HL-60 (cell line): ENCODE measurements at places on chromosomes 2 and 18.

DNA sequence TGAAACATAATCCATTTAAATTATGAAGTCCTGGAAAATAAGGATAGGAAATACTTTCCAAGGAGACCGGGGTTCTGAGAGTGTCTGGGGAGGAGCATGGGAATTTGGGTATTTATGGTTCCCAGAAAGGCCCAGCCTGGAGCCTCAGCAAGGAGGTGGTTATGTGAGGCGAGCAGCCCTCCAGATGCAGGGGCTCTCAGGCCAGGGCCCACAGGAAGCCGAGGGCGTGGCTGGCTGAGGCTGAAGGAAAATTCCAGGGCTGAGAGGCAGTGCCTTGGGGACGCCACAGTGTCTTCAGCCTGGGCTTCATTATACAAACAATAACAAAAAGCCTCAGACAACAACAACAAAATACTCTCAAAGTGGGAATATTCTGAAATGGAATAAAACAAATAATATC lies 86.9 kb upstream of the SERPINE2 start:
- no peak for DNase-seq

GRCh38 chr2:191013682-191013931 lies 364 bp downstream of the STAT1 start:
- DNase-seq, result no peak

GRCh38 chr2:30708491-30709290 lies 98.6 kb downstream of the CAPN13 start:
- DNase-seq, result no peak

DNA sequence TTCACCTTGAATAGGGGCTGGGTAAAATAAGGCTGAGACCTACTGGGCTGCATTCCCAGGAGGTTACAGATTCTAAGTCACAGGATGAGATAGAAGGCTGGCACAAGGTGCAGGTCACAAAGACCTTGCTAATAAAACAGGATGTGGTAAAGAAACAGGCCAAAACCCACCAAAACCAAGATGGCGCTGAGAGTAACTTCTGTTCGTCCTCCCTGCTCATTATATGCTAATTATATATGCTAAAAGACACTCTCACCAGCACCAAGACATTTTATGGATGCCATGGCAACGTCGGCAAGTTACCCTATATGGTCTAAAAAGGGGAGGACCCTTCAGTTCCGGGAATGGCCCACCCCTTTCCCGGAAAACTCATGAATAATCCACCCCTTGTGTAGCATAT lies 711.5 kb upstream of the KLHL29 start:
- no peak for DNase-seq

- DNase-seq, result no peak
Observed at GRCh38 chr18:79523206-79523735, 127.5 kb downstream of the NFATC1 start.

GRCh38 chr2:144583381-144583729 lies 63.4 kb upstream of the ZEB2 start:
- no peak for DNase-seq

DNA sequence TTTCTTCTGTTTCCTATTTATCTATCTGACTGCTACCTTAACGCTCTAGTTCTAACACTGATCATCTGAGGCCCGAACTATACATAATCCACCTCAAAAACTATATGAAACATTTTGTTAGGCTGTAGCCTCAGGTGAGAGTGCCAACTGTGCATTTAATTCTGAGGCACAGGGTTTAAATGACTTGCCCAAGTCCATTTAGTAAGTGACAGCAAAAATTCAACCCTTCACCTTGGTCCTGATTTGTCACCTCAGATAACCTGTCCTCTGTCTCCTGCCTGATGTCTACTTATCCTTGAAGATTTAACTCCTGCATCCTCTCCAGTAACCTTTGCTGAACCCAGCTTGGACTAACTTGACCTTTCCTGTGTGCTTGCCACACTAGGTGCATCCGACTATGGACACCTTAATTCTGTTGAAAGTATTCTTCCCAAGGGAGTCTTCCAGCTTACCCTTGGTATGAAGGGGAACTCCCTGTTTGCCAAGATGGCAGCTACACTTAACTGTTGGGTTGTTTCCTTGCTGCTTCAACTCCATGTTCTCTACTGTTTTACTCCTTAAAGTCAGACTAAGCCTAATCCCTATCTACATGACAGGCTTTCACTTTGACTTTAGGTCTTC lies 23.5 kb downstream of the CD302 start:
- no peak for DNase-seq

DNA sequence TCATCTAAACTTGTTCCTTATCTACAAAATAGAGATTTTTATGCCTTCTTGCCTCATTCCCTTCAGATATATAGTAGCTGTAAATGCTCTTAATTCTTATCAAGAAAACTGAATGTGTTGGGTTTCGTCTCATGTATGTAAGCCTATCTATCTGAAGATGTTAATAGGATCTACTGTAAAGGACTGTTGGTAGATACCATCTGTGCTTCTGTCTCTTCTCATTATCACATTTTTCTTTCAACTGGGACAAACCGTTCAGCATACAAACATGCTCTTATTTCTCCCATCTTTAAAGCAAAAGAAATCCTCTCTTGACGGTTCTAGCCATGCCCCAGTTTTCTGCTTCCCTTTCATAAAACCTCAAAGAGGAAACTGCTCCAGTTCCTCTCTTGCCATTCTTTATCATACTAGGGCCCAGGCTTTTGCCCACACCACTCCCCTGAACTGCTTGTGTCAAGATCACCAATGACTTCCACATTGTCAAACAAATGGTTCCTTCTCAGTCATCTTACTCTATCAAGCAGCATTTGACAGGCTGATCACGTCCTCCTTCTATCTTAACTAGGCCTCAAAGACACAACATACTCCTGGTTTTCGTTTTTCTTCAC lies 88.7 kb downstream of the ARHGEF33 start:
- DNase-seq, result peak; percentile 82

DNA sequence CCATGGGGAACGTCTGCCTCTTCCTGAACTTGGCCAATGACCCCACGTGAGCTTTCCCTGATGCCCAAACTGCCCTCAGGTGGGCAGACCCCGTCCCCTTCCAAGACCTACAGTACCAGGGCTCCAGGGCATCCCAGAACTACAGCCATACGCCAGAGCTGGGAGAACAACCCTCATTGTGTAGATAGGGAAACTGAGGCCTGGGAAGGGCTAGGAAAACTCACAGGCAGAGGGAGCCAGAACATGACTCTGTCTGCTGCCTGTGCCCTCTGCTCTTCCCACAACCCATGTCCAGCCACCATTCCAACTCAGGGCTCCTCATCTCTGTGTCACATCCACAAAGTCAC lies 16.8 kb upstream of the ANKRD53 start:
- no peak for DNase-seq

GRCh38 chr18:9147440-9148202 lies 11.0 kb downstream of the ANKRD12 start:
- peak; percentile 29 for DNase-seq

- DNase-seq, result no peak
Observed at GRCh38 chr2:57908736-57909161, 137.9 kb upstream of the VRK2 start.

DNA sequence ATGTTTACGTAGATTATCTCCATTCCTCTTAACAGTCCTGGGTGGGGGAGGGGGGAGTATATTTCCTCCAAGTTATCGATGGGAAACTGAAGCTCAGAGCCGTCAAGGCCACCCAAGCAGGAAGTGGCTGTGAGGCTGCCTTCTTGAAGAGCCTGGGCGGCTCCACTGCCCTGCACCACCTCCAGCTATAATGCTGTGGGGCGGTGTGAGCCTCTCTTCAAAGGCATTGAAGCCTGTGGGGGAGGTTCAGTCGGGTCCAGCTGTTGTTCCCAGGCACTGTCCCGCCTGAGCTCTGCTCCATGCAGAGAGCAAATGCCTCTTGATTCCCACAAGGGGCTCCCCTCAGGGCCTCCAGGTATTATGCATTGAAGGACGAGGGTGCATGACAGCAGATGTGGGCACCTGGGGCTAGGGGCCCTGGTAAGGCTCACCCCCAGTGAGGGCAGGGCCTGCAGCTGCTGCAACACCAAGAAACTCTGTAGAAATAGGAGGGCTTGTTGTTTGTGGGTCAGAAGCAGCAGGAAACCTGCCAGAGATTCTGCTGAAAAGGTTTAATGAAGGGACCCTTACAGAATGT lies 29.5 kb upstream of the LAPTM4A start:
- no peak for DNase-seq

DNA sequence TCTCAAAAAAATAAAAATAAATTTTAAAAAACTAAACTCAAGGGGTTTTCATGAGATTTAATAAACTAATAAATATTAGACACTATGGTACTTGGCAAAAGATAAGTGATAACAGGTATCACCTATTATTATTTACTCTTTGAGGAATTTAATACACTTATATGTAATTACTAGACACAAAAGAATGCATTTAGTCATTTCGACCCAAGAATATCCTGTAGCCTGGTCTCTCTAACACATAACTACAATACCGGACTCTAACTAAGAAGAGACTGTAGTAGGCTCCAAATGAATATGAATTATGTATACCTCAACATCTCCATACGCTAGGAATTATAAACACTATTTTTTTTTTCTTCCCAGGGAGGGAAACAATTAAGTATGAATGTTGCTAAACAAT lies 850.7 kb downstream of the CPS1 start:
- no peak for DNase-seq

DNA sequence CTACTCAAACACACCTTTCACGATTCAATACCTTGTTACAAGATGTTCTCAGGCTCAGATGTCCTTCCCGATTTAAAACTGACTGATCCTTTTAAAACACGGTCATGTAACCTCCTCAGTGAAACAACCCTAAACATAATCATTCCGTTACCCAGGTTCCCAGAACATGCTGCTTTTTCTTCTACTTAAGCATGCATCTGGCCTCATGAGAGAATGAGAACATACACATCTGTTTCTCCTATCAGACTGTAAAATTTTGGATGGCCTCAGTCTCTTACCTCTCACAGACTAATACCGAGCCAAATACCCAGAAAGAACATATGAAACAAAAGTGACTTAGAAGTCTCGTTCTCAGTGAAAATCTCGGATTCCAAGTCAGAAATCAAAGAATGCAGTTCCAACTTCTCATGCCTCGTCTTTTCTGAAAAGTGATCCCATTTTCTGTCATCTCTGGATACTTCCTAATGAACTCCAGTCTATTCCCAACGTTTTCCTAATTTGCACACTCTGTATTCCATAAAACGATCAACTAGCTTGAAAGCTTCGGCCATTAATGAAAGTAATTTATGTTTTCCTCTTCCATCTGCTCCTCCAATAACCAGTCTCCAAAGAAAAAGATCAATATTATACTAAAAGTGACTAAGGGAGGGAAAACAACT lies 919 bp downstream of the SF3B1 start:
- no peak for DNase-seq

DNA sequence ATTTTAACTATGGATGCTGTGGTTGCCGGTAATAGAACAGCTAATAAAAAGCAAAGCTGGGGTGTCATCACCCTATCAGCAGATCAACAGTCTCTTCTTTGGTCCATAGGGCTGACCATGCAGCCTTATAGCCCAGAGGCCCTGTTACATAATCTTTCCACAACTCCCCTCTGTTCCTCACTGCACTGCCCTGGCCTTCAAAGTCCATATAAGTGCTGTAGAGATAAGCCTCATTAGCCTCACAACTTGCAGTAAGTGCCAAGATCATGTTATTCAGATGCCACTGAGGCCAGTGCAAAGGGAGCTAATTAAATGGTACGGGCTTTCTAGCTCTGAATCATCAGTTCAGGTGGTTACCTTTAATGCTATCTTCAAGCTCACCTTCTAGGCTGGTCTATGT lies 89.7 kb upstream of the CXCR4 start:
- DNase-seq, result no peak

DNA sequence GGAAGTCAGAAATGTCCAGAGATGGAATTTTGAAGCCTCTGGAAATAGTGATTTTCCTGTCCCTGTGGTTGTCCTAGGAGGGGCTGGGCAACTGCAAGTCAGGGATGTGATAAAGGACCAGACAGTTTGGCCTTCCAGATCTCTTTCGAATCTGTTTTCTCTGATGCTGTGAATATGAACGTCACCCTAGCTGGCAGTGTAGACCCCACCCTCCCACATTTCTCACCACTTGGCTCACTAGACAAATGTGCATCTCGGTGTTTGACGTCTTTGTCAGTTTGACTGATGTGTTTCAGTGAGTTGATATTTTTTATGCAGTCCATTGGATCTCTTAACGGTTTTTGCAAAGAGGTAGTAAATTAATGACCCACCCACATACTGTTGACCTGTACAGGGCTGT lies 301.2 kb downstream of the TNS1 start:
- DNase-seq, result no peak

GRCh38 chr2:153222231-153223165 lies 256.1 kb downstream of the RPRM start:
- DNase-seq, result no peak

GRCh38 chr2:122988395-122989221 lies 1036.5 kb upstream of the CNTNAP5 start:
- DNase-seq, result no peak

DNA sequence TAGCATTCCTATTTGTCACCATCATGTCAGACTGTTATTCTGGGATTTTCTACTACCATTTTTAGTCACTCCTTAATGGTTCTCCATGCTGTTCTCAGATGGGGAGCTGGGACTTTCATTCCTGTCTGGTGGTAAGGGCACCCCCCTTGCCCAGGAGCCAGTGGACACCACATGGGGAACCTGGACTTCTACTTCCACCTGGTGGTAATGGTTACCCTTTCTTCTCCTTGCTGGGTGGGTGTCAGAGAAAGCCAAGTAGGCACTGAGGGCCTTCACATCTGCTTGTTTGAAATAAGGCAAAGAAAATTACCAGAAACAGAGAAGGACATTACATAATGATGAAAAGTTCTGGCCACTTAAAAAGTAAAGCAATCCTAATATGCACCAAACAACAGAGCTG lies 239.8 kb downstream of the FHOD3 start:
- no peak for DNase-seq

DNA sequence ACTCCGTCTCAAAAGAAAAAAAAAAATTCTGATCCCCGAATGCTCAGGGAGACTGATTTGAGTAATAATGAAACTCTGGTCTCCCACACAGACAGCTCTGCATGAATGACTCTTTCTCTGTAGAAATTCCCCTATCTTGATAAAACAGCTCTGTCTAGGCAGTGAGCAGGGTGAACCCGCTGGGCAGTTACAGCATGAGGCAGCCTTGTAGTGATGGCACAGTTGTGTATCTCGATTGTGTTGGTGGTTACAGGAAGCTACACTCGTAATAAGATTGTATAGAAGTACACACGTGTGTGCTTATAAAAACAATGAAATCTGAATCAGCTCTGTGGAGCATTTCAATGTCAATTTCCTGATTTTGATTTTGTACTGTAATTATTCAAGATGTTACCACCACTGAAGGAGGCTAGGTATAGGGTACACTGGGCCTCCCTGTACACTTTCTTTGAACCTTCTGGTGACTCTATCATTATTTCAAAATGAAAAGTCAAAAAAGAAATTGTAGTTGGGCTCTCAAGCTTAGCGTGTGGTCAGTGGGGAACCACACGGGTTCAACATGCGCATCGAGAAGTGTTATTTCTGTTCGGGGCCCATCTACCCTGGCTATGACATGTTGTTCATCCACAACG lies 34.9 kb upstream of the ATP8B1 start:
- no peak for DNase-seq

DNA sequence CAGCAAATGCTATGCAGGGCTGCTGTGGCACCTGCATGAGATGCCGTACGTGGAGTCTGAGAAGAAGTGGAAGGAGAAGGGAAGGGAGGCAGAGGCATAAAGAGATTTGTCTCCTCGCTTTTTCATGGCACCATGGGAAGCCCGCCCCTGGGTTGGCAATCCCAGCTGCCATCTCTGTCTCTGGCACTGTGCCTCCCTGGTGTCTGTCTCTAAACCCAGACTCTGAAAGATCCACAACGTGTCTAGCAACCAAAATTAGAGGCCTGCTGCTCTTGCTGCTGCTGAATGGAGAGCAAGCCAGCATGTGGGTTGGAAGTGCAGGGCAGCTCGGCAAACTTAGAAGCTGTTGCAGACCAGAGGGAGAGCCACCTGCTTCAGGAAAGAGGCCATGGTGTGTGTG lies 53.1 kb downstream of the INO80C start:
- DNase-seq, result no peak
